ENCODE measurements at places on chromosomes 5 and 9. TPM values are rescaled to one million over a fixed set of nuclear protein-coding genes. Genes with fewer than 3 reads are reported as not detected.

DNA sequence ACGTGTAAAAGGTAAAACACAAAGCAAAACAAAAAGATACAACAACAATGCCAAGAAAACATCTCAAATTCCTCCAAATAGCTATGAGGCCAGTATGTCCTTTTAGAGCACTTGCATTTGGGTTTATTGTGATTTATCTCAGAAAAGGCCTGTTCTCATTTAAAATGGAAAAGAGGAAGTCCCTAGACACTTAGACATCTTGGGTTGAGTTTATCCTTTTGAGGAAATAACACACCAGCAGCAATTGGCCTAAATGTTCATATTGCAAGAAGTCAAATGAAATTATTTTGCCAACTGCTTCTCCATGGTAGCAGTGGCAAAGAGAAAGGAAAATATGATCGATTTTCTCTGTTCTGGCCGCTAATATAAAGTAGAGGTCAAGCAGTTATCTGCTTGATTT lies 43.6 kb upstream of the TRMT10B start:
- H3K4me3 ChIP-seq: no peak overlapping the region
- DNase-seq: no peak
- no peaks in the 10 kb centered on the region for H3K36me3 ChIP-seq
- no peak overlapping the region for H3K27ac ChIP-seq

DNA sequence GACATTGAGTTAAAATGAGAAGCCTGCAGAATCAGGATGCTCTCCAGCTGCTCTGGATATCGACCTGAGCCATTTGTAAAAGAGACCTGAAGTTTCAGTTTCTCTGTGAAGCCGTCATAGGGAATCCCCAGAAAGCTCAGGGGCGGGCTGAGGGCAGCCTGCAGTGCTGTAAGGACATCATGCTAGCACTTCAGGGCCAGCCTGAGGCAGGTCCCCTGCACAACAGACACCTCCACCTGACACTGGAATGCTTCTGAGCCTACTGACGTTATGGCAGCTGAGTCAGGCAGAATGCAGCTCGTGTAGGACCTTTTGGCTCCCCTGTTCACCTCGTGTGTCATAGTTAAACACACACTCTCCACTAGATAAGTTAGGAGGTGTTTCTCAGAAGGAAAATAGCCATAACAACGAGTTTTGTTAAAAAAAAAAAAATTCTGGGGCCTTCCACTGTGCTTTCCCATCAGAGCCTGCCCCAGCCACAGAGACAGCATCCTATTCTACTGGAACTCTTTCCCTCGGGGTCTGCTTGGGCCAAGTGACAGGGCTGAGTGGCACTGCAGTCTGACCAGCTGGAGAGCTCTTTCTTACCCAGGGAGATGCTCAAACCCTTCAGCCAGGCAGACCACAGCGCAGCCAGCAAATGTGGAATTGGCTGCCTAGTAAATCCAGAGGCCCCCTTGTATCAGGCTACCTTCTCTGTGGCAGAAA lies 354.9 kb downstream of the DIRAS2 start:
- no peaks in the 10 kb centered on the region for H3K27me3 ChIP-seq
- H3K4me3 ChIP-seq: no peak overlapping the region
- DNase-seq: no peak
- H3K27ac ChIP-seq: no peak overlapping the region
- H3K36me3 ChIP-seq: no peaks in the 10 kb centered on the region
- H3K4me1 ChIP-seq: no peaks in the 10 kb centered on the region

GRCh38 chr9:76419782-76420380 lies 25.7 kb upstream of the RFK start:
- H3K4me1 ChIP-seq: no peaks in the 10 kb centered on the region
- H3K27ac ChIP-seq: no peak overlapping the region
- DNase-seq: no peak
- H3K4me3 ChIP-seq: no peak overlapping the region
- H3K36me3 ChIP-seq: no peaks in the 10 kb centered on the region

GRCh38 chr5:138354926-138355378 lies 2.5 kb downstream of the KDM3B start:
- peak overlapping the region; percentile 98 for H3K4me3 ChIP-seq
- DNase-seq: no peak
- no peak overlapping the region for H3K27ac ChIP-seq
- peaks cover 57% of the 10 kb centered on the region for H3K4me1 ChIP-seq

DNA sequence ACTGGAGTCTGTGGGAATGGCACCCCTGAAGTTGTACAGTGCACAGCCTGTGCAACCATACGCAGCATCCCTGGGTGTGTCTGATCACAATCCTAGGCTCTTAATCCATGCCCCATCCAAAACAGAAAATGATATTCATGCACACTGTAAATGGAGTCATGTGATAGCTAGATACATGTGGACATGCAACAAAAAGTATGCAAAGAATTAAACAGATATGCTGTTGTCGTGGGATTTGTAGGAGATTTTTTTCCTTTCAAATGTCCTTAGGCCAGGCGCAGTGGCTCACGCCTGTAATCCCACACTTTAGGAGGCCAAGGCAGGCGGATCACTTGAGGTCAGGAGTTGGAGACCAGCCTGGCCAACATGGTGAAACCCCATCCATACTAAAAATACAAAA lies 36.1 kb downstream of the PRRX2 start:
- no peak overlapping the region for H3K4me3 ChIP-seq
- H3K4me1 ChIP-seq: peaks cover 27% of the 10 kb centered on the region
- H3K36me3 ChIP-seq: no peaks in the 10 kb centered on the region
- peak overlapping the region; percentile 93 for H3K27ac ChIP-seq
- no peaks in the 10 kb centered on the region for H3K27me3 ChIP-seq

DNA sequence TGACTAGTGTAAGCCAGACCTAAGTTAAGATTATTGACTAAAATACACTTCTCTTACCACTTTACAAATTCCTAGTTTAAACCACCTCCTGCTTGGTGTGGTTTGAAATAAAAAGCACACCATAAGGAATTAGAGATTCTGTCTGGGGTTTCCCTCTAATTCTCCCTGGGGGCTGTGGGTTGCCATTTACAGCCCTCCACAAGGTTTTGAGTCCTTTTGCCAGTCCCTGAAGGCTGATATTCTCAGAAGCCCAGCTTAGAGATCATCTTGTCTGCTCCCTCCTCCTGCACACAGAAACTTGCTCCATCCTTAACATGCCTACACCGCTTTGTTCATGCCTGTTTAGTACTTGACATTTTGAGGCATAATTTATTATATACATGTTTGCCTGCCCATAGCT lies 7.2 kb upstream of the LMNB1 start:
- H3K27ac ChIP-seq: no peak overlapping the region
- DNase-seq: no peak
- no peak overlapping the region for H3K4me3 ChIP-seq
- no peaks in the 10 kb centered on the region for H3K4me1 ChIP-seq
- no peaks in the 10 kb centered on the region for H3K36me3 ChIP-seq

GRCh38 chr5:81125959-81126358 lies 107.2 kb upstream of the CKMT2 start:
- no peaks in the 10 kb centered on the region for H3K27me3 ChIP-seq
- no peak for DNase-seq
- no peaks in the 10 kb centered on the region for H3K4me1 ChIP-seq
- no peak overlapping the region for H3K4me3 ChIP-seq
- H3K27ac ChIP-seq: no peak overlapping the region

- H3K27ac ChIP-seq: no peak overlapping the region
- H3K4me3 ChIP-seq: no peak overlapping the region
- H3K36me3 ChIP-seq: peaks cover 3% of the 10 kb centered on the region
- H3K4me1 ChIP-seq: peaks cover 6% of the 10 kb centered on the region
- H3K27me3 ChIP-seq: no peaks in the 10 kb centered on the region
Measured at GRCh38 chr5:138831703-138832102, 43.4 kb downstream of the LRRTM2 start.

GRCh38 chr9:106356924-106357323 lies 506.0 kb upstream of the ZNF462 start:
- no peaks in the 10 kb centered on the region for H3K36me3 ChIP-seq
- H3K27ac ChIP-seq: no peak overlapping the region
- H3K4me1 ChIP-seq: no peaks in the 10 kb centered on the region
- H3K27me3 ChIP-seq: no peaks in the 10 kb centered on the region
- DNase-seq: no peak
- H3K4me3 ChIP-seq: no peak overlapping the region

- no peaks in the 10 kb centered on the region for H3K27me3 ChIP-seq
- H3K36me3 ChIP-seq: no peaks in the 10 kb centered on the region
- H3K4me3 ChIP-seq: no peak overlapping the region
Measured at GRCh38 chr5:140093179-140093578, 20.7 kb upstream of the PURA start.

ADCY2 gene
- 14.8 TPM for total RNA-seq

PCDHGB6 gene
- 17.2 TPM for total RNA-seq

HSPB3 gene
- total RNA-seq: 0.95 TPM

HAND1 gene
- not detected for total RNA-seq

CMYA5 gene
- total RNA-seq: 5.6 TPM

PLEKHG4B gene
- total RNA-seq: under 0.01 TPM

SLC28A3 gene
- total RNA-seq: 0.21 TPM

AP3B1 gene
- 50.4 TPM for total RNA-seq
